CD8-positive, alpha-beta T cell (primary cell): ENCODE measurements at places on chromosomes 7 and 10.
A peak's percentile ranks its signal among the peaks of the same experiment; 100 is the strongest.

DNA sequence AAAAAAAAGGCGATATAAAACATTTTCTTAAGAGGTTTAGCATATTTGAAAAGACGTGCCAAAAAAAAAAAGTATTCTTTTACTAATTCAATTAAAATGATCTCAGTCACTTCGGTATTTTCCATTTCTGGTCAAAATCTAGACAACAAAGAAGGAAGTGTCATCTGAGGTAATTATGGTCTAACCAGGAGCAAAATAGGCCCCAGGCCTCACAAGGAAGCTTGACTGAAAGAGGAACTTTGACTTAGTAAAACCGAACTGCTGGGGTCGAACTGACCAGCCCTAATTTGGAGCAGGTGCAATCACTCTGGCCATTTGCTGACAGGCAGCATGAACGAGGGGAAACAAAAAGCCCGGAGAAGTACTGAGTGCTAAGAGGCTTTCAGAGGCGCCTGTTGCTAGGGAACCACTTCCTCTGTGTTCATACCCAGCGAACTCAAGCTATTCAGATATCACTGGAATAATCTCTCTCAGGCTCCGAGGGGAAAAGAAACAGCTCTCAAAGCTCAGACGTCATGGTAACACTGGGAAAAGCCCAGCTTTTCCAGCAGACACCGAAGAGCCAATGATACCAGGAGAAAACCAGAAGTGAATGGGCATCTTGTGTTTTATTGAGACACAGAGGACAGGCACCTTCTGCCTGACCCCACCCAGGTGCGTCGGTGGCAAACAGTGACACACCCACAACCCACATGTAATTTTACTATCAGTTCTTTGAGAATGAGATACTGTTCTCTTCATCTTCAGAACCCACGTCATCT is 126.5 kb downstream of the FAM107B start:
- DNase-seq = peak; percentile 53

- no peak for DNase-seq
Observed at GRCh38 chr10:22962817-22963216, 35.0 kb downstream of the ARMC3 start.

GRCh38 chr7:134625550-134625949 is 21.1 kb upstream of the BPGM start:
- DNase-seq = no peak

DNA sequence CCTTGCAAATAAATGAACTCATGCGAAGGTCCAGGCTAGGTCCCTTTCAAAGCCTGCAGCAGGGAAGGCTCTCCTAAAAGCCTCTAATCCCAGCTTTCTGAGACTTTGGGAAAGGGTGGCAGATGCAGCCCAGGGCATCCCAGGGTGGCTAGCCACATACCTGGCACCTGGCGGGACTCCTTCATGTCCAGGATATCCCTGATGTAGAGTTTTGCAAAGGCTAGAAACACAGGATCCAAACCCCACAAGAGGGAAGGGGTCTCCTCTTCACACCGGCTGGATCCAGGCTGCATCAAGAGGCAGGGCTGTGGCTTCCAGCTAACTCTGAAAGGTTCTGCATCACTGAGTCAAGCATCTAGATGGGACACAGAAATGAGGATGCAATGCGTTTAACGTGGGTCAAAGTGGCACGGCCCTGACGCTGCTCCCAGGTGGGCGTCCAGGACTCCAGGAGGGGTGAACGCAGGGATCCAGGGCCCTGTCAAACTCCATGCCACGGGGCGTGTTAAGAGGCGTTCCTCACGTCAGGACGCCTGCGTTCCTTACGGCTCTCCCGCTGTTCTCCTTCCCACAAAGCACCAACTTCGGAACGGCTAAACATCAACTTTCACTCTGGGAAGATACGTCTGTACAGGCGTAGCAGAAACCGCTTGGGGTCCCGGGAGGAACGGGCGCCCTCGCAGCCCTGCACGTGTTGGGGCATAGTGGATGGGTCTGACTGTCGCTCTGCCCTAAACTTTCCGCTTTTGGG is 507 bp downstream of the STN1 start:
- no peak for DNase-seq

DNA sequence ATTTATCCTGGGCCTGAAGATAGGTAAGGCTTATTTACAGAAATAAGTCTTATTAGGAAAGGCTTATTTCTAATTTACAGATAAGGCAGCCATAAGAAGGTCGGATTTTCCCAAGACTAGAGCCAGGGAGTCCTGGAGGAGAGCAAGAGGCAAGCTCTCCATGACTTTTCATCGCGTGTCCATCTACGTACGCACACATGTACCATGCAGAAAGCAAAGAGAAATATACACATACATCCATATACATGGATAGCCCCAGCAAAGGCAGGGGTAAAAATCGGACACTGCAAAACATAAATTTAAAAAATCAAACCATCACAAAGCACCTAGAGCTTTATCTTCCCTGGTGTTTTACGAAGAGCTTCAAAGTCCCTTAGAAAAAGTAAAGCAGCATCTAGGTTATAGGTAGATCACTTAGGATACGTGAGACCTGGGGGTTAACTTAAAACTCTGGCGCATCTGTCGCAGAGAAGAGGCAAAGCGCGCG is 25.8 kb upstream of the ZRANB1 start:
- no peak for DNase-seq

DNA sequence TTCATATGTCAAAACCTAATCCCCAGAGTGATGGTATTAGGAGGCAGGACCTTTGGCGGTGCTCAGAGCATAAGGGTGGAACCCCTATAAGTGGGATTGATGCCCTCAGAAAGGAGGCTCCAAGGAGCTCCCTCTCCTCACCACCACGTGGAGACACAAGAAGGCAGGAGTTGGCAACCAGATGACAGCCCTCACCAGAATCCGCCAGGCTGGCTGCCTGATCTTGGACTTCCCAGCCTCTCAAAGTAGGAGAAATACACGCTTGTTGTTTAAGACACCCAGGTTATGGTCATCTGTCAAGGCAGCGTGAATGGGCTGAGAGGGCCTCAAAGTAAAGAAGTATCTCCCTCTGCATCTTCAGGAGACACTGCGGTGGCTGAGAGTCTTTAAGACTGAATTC is 187.7 kb downstream of the TNS3 start:
- no peak for DNase-seq

GRCh38 chr10:87547734-87548311 is 43.1 kb downstream of the MINPP1 start:
- DNase-seq = no peak

DNA sequence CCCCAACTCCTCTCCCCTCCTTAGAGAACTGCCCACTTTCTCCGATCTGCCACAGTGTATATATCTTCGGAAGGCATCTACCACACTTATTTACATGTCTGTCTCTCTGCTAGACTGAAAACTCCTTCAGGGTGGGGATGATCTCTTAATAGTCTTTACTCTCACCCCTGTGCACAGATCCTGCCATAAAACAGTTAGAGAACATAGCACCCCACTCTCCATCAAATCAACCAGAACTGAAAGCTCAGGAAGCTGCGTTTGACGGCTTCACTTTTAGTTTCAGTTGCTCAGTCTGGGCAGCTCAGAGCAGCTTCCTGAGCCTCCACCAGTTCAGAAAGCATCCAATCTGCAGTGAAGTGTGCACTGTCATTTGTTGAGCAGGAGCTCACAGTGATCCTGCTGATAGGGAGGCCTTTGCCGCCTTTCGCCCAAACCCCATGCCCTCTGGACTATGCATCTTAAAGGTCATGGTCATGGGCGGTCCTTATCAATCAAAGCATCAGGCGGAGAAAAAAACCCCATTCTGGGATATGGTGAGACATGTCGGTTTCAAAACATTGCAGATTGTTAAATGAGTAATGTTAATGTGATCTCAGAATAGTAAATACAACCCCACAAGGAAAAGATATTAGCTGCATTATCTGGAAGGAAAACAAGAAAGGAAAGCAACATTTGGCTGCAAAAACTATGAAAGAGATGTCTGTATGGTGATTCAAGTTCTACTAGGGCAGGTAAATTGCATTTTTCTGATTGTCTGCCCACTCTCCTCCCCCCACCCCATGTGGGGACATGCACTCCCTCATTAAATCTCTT is 167.1 kb upstream of the ADO start:
- peak; percentile 70 for DNase-seq

- DNase-seq = no peak
Observed at GRCh38 chr10:79357180-79357579, 9.9 kb downstream of the PPIF start.

GRCh38 chr10:119231654-119232053 is 24.3 kb downstream of the GRK5 start:
- DNase-seq = no peak
